ENCODE measurements at places on chromosomes 2 and 18.

- DNase-seq = no peak
Observed at GRCh38 chr2:231563378-231563961, 29.2 kb upstream of the TEX44 start.

- DNase-seq = no peak
Observed at GRCh38 chr2:106624787-106625380, 137.7 kb downstream of the CD8B2 start.

- no peak for DNase-seq
Observed at GRCh38 chr2:183455056-183455455, 330.8 kb downstream of the NUP35 start.

DNA sequence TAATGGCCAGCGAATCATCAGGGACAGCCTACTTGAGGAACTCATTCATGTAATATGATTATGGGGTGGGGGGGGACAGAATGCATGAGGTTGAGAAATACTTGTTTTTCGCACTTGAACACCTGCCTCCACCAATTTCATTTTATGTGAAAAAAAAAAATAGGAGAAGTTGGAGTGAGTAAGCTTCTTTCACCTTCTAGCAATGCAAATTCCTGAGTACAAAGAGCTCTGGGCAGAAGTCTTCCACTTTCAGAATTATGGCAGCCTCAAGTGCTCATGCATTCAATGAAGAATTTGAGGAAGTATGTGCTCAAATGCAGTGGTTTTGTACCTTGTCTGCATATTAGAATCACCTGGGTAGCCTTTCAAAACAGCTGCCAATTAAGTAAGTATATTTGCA, 40.1 kb upstream of the GPD2 start:
- no peak for DNase-seq

DNA sequence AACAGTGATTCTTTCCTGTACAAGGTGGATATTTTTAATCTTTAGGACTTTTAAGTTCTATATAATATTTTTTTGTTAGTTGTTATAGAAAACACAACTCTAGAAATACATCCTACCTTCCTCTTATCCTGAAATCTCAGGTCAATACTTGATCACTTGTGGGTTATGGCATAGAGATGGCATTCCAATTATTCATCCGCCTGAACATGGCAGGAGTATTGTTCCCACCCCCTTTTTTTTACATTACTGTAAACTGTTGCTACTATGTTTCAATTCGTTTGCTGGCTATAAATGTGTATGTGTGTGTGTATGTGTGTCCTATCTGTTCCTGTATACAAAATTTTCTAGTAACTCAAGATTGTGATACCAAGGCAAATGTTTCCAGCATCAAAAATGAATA, 43.3 kb upstream of the FN1 start:
- DNase-seq = no peak

DNA sequence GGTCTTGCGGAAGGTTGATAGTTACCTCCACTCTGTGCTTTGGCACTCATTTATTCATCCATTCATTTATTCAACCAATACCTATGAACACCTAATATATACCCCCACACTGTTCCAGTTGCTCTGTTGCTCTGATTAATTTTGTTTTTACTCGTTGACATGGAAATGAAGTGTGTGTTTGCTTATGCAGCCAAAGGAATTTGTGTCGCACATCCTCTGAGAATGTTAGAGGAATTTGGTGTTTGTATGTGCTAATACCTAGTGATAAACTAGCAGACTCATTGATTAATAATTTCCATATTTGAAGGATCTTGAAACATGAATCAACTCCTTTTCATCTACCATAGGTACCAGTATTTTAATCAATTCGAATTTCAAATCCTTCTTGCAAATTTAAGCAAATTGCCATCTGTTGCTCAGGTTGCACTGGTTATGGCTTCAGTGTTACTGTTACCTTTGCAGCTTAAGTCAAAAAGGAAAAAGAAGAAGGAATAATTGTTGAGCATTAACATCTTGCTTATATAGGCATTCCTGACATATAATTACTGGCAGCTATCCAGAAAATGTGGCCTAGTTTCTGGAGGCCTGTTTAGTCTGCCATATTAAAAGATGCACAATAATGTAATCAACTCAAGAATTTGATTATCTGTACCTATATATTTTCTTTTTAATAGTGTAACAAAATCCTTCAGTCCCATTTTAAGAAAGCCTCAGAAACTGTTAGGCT, 25.7 kb upstream of the CRIM1 start:
- no peak for DNase-seq

GRCh38 chr2:112643488-112643887, 2.3 kb upstream of the SLC20A1 start:
- no peak for DNase-seq

- no peak for DNase-seq
Observed at GRCh38 chr2:28419443-28420270, 27.0 kb downstream of the FOSL2 start.

DNA sequence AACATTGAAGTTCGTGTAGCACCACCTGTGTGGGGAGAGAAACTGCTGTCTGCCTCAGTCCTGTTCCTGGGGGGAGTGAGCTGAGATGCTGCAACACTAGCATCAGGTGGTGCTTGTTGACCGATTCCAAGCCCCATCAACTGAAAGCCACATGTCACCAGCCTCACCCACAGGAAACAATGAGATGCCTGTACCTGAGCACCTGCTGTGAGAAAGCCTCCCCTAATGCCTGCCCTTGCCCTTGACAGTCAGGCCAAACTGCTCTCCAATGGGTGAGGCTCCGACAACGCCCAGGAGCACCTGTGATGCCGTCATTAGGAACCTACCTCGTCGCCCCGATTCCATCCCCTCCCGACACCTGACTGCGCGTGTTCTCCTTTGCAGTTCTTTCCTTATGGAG, 104.6 kb downstream of the SMC6 start:
- no peak for DNase-seq

GRCh38 chr2:64681479-64681967, 27.8 kb upstream of the SERTAD2 start:
- no peak for DNase-seq

GRCh38 chr2:97740590-97741182, 27.3 kb downstream of the ZAP70 start:
- no peak for DNase-seq

- no peak for DNase-seq
Observed at GRCh38 chr2:148594216-148594615, 50.3 kb upstream of the EPC2 start.

GRCh38 chr2:165953306-165953654, 296 bp downstream of the TTC21B start:
- no peak for DNase-seq

- no peak for DNase-seq
Observed at GRCh38 chr2:167607731-167608130, 639.7 kb downstream of the STK39 start.

GRCh38 chr2:206354129-206354528, 79.7 kb downstream of the ZDBF2 start:
- no peak for DNase-seq

DNA sequence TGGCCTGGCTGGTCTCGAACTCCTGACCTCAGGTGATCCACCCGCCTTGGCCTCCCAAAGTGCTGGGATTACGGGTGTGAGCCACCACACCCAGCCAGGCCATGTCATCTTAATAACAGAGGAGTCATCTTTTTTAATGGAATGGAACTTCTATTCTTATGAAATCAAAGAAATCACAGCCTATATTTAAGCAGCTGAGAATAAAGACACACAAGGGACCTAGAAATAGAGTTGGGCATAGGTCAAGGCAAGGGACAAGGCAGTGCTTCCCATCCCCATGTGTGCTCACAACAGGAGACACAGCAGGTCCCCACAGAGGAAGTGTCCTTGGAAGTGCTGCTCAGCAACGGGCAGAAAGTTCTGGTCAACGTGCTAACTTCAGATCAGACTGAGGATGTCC, 3.2 kb downstream of the SNX17 start:
- no peak for DNase-seq

- DNase-seq = no peak
Observed at GRCh38 chr2:150133623-150134022, 353.8 kb downstream of the RND3 start.

- no peak for DNase-seq
Observed at GRCh38 chr18:61335684-61336555, 2.7 kb downstream of the CDH20 start.

DNA sequence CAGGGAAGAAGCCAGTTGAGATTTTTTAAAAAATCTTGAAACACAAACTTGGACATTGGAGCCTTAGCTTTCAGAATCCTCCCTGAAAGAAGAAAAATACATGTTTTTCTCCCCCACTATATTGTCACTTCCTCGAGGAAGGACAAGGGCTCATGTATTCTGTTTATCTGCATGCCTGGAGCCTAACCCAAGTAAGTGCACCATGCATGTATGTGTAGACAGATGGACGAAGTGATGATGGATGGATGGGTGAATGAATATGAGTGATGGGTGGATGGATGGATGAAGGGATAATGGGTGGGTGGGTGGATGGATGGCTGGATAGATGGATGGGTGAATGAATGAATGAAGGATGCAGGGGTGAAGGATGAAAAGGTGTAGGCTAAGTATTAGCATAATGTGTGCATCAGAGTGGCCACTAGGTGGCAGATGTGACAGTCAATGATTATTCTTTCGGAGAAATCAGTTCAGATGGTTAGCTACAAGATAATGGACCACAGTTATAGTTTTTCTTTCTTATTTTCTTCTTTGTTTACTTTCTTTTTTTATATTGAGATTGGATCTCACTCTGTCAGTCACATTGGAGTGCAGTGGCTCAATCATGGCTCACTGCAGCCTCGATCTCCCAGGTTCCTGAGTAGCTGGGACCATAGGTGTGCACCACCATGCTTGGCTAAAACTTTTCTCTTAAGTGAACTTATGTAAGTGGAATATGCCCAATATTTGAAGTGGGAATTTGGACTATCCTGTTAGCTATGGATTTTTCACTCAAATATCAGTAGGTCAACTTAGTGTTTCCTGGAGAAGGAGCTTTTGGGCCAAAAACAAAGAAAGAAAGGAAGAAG, 18.5 kb upstream of the CCDC93 start:
- DNase-seq = no peak

GRCh38 chr2:156436497-156437085, 412 bp downstream of the GPD2 start:
- DNase-seq = no peak

GRCh38 chr2:20431772-20432171, 15.1 kb upstream of the RHOB start:
- no peak for DNase-seq

DNA sequence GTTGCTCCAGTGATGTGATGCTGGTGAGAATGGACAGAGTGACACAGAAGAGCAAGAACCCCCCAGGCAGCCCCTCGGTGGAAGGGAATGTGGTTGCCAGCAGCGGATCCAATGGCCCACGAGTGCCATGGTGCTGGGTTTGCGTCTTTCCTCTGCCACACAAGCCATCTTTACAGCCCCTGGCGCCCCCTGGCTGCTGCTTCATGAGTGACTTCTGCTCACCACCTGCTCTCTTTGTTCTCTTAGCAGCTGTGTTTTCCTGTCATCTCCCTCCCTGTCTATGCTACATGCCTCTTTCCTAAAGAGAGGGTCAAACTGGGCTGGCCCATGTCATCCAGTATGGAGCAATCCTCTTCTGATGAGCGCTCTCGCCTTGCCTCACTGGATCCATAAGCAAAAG, 300.0 kb upstream of the SMIM21 start:
- DNase-seq = no peak

GRCh38 chr2:155203178-155203577, 504.7 kb downstream of the KCNJ3 start:
- no peak for DNase-seq

- no peak for DNase-seq
Observed at GRCh38 chr2:85470850-85471800, 52.6 kb downstream of the SH2D6 start.

DNA sequence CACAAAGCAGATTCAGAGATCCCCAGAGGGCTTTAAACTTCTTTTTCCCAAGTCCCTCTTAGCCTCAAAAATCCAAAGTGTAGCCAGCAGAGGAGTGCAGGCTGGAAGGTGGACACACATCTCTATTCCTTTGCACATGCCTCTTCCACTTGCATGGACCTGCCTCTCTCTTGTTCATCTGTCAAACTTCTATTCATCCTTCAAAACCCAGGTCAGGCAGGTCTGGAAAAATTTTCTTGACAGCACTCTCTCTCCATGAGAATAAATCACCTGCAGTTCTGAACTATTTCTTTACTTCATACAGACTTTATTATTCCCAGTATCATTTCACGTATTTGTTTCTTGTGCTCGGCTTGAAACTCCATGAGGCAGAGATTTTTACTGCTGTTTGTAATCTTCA, 127.5 kb downstream of the SS18 start:
- no peak for DNase-seq

- no peak for DNase-seq
Observed at GRCh38 chr2:10864251-10864650, 47.5 kb upstream of the KCNF1 start.

DNA sequence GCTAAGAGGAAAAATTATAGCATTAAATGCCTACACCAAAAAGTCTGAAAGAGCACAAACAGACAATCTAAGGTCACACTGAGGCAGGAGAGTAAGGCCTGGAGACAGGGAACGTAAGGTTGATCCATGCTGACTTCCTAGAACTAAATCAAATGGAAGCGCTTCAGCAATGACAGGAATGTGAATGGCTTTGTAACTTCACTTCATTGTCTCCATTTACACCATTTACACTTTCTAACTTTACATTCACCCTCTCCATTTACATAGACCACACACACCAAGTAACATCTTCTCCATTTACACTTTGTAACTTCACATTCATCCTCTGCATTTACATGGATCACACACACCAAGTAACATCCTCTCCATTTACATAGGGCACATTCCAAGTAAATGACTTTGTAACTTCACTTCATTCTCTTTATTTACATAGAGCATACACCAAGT, 103.1 kb upstream of the SPATS2L start:
- no peak for DNase-seq

- no peak for DNase-seq
Observed at GRCh38 chr2:34102339-34102738, 503.2 kb upstream of the FAM98A start.

- no peak for DNase-seq
Observed at GRCh38 chr18:28725876-28726275, 548.9 kb upstream of the CDH2 start.

GRCh38 chr2:241592126-241592845, 33.7 kb downstream of the BOK start:
- DNase-seq = no peak

GRCh38 chr2:279956-280649, 7.8 kb downstream of the ALKAL2 start:
- no peak for DNase-seq

DNA sequence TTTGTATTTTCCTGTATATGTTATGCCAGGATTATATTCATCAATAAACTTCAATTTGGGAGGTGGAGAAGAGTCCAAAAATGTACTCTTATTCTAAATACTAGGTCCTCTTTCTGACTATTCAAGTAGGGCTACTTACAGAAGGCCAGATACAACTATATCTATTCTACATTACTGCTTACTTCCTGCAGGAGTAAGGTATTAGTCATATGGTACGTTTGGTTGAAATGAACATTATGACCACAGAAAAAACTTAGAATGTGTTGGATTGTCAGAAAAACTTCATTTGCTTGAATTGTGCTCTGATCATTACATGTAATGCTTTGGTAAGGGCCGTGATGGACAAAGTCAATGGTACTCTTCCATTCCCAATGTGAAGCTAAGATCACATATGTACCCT, 35.0 kb downstream of the STAT4 start:
- DNase-seq = no peak

- no peak for DNase-seq
Observed at GRCh38 chr2:132804051-132804450, 134.0 kb upstream of the LYPD1 start.

GRCh38 chr2:217789736-217790181, 213.0 kb downstream of the TNS1 start:
- no peak for DNase-seq

GRCh38 chr2:202545523-202545922, 89.2 kb upstream of the FAM117B start:
- DNase-seq = no peak

Data from activated CD8-positive, alpha-beta memory T cell treated with anti-CD3 and anti-CD28 coated beads for 4 hours (primary cell).